ENCODE measurements at places on chromosomes 16 and 17.

DNA sequence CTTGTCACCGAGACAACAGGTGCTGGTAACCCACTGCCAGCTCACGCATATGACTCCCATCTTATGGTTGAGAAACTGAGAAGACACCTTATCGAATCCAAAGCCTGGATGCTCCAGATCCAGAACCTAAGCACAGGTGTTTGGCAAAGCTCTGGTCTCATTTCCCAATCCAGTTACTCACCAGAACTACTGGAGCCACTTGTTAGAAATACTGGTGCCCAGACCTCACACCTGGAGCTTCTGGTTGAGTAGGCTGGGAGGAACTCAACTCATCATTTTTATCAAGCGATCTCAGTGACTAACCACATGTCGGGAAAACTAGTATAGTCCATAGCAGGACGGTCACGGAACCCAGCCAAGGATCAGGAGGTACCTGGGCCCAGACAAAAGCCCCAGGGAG lies 86.7 kb upstream of the RCVRN start:
- DNase-seq: no peak

DNA sequence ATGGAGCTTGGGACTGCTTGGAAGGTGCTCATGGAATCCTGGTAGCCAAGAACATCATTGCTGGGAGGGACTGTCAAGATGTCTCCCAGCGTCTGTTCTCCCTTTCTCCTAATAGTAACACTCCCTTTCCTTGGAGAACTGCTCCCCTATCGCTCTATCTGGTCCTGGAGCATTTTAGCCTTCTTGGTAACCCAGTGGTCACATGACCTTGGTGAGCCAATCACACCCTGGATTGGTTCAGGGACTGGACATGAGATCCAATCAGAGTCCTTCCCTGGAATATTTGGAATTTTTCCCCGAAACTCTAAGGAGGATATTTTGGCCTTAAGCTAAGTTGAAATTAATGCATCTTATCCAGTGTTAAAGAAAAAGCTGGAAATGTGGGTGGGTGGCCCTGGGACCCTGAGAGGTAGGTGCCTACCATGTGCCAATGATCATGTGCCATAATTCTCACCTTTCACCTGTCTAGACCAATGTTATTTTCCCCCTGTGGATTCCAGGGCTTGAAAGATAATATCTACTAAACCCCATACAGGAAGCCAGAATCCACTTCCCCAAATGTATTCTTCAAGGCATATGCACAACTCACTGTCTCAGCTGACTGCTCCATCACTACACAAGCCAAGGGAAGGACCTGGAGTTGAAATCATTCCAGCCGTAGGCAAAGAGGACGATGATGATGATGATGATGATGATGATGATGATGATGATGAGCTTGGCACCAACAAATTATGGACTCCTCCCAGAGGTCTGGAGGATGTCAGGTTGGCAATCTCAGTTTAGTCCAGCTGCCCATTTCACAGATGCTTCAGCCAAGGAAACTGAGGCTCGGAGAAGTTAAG lies 193.2 kb downstream of the RAB11FIP4 start:
- no peak for DNase-seq

- DNase-seq: no peak
Observed at GRCh38 chr16:53465606-53466280, 31.5 kb downstream of the RBL2 start.

DNA sequence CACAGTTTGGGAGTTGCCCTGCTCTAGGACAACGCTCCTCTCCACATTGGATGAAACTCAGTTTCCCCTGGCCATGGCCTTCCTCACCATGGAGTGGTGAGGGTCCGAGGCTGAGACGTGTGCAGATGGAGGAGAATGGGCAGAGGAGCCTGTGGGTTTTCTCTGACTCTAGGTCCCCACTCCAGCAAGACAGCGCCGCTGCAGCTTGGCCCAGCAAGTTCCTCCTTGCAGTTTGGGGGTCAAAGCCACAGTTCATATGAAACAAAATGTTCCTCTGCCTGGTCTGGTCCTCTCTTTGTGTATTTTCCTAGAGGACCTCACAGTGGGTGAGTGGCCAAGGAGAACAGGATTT lies 2.3 kb downstream of the C16orf54 start:
- no peak for DNase-seq

DNA sequence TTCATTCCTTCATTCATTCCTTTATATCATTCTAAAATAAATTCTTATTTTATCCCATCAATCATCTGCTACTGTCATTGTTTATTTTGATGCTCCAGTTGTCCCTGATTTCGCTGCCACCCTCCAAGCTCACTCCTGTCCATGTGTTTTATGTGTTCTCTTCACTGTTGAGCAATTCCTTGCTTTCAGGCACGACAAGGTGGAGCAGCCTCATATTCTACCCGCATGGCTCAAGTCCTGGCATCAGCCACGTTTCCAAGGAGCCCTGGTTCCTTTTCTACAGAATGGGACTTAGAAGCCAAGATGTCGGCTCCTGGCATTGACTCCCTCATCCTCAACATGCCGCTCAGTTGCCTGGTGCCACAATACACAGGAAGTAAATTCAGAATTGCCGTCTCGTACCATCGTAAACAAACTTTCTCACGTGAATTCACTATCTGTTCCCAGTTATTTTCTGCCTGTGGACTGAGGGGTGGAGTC lies 139.0 kb downstream of the RPTOR start:
- DNase-seq: no peak

DNA sequence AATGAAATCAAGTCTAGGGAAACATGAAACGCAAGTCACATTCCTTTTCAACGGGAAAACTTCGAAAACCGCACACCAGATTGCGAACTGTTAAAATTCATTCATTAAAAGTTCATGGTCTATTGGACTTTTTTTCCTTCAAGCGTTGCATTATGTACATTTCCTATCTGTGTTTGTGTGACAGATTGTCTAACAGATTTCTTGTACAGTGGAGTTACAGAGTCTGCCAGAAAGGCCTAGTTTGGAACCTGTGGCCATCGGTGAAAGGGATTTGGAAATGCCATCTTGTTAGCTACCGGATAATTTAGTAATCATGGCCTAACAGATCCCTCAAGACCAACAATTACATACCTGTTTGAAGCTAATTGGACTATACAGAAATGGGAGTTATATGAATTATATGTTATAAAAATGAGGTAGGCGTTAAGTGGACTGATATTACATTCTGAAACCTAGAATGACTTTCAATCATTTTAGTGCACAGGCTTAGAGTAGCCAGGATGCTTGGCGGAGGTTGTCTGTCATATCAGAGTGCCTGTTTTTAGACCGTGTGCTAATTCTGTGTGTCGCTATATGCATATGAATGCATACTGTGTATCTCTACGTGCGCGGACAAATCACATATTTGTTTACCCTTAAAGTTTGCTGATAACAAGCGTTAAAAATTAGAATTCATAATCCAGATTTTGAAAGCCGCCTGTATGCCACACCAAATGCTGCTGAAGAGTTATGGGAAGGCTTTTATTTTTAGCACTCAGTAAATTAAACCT lies 885.4 kb upstream of the RBFOX1 start:
- no peak for DNase-seq

- no peak for DNase-seq
Observed at GRCh38 chr17:40618754-40619625, 28.6 kb downstream of the SMARCE1 start.

DNA sequence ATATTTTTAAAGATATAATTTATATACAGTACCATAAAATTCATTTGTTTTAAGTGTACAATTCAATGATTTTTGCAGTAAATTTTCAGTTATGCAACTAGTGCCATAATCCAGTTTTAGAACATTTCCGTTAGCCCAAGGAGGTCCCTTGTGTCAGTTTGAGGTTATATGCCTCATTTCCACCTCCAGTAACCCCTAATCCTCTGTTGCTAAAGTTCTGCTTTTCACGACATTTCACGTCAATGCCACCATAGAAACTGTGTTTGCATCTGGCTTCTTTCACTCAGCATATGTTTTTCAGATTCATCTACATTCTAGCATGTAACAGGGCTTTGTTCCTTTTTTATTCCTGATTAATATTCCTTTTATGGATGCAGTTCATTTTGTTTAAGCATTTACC lies 42.4 kb upstream of the NUDT7 start:
- DNase-seq: no peak

DNA sequence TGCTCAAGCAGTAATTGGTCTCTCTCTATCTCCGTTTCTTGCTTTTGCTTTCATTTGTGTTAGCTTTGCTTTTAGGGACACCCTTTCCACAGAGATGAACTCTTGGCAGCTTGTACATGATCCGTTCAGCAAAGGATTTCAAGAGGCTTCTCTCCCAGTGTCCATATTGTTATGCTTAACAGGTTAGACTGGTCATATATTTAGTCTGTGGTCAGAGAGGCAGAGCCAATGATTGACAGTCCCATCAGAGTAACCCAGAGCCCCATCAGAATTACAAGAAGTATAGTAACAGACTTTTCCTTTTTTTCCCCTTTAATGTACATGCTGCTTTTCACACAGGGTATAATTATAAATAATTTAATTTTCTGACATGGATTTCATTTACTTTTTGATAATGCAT lies 34.4 kb downstream of the GDPD1 start:
- no peak for DNase-seq

DNA sequence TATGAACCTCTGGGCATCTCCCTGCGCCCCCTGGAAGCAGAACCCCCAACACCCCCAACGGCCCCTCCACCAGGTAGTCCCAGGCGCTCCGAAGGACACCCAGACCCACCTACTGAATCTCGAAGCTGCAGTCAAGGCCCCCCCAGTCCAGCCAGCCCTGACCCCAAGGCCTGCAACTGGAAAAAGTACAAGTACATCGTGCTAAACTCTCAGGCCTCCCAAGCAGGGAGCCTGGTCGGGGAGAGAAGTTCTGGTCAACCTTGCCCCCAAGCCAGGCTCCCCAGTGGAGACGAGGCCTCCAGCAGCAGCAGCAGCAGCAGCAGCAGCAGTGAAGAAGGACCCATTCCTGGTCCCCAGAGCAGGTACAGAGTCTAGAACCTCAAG lies 1.5 kb downstream of the BCL6B start:
- no peak for DNase-seq

GRCh38 chr16:57698812-57699405 lies 4.3 kb downstream of the DRC7 start:
- DNase-seq: no peak

DNA sequence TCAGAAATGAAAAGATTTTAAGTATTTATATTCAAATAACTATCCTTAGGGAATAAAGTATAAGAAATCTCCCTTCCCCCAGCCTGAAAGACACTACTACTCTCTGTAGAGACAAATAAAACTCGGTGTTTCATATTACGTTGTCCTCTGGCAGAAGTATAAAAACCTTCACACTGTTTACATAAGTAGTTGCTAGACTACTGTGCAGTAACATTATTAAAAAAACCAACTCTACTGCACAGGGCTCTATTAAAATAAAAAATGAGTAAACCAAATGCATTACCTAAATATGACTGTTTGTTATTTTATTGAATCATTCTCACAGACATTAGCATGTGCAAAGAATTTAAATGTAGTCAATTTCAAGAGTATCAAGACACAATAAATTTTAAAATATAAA lies 67.4 kb downstream of the MED13 start:
- no peak for DNase-seq

DNA sequence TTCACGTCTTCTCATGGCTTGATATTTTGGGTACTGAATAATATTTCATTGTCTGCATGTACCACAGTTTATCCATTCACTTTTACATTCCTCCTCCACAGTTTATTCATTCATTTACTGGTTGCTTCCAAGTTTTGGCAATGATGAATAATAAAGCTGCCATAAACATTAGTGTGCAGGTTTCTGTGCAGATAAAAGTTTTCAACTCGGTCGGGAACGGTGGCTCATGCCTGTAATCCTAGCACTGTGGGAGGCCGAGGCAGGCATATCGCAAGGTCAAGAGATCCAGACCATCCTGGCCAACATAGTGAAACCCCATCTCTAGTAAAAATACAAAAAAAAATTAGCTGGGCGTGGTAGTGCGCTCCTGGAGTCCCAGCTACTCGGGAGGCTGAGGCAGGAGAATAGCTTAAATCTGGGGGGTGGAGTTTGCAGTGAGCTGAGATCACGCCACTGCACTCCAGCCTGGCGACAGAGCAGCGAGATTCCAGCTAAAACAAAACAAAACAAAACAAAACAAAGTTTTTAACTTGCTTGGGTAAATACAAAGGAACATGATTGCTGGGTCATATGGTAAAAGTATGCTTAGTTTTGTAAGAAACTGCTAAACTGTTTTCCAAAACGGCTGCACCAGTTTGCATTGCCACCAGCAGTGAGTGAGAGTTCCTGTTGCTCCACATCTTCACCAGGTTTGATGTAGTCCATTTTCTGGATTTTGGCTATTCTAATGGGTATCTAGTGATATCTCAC lies 89.5 kb downstream of the WWP2 start:
- DNase-seq: no peak

GRCh38 chr16:88387941-88388627 lies 5.3 kb downstream of the ZNF469 start:
- DNase-seq: no peak

DNA sequence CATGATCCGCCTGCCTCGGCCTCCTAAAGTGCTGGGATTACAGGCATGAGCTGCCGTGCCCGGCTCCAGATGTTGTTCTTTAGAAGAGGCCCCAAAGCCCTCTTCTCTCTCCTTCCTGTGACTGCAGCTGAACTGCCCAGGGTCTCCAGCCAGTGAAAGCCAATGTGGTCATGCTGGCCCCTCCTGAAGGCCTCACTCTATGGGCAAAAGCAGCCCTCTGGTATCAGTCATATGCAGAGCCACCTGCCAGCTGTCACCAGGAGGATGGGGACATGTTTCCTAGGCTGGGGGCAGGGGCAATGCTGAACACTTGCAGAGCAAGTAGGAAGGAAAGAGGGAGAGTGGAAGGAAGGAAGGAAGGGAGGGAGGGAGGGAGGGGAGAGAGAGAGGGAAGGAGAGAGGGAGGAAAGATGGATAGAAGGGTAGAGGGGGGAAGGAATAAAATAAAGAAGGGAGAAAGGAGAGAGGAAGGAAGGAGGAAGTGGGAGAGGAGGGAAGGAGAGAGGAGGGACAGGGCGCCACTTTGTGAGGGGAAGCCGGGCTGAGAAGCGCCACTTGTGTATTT lies 36.0 kb downstream of the SOCS3 start:
- no peak for DNase-seq

GRCh38 chr16:12559714-12560113 lies 244.0 kb downstream of the CPPED1 start:
- DNase-seq: no peak

DNA sequence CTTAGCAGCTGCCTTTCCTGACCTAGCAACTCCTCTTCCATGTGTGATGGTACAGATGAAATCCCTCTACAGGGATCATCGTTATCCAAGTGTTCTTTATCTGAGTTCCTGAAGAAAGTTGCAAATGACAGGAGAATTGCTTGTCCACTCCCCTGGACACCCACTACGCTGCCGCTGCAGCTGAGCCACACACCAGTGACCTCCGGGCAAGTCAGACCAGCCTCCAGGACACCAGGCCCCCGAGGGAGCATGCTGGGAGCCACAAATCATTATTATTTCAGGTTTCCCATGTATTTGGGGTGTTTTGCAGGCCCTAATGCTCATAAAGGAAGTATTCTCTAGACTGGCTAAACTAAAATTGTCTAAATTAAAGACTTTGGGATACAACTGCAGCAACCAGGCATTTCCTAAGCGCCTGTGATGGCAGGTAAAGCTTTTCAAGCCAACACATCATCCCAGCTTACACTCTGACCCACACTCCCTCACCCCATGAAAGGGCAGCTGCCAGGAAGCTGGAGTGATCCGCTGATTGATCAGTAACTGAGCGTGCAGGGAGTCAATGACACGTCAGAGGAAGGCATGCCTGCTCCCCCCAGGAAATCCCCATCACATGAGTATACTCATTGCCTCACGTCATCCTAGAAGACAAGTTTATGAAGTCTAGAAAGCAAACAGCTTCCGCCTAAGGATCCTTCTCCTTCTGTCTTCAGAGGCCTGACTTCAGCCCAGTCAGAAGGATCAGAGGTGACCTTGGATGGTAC lies 14.4 kb downstream of the FA2H start:
- no peak for DNase-seq

GRCh38 chr17:42577532-42578281 lies at the start of gene PSMC3IP:
PSMC3IP (minus strand) TSS chr17:42577729; CDS start chr17:42577686, 43 bp downstream.
- peak; percentile 91 for DNase-seq
